Activated CD4-positive, alpha-beta T cell treated with anti-CD3 and anti-CD28 coated beads, Interleukin-2, amount 50 U/mL, for 16 hours (primary cell): ENCODE measurements at places on chromosomes 7 and 10.

GRCh38 chr7:88310956-88311674, 4.4 kb upstream of the STEAP4 start:
- no peak for DNase-seq

- DNase-seq: no peak
Observed at GRCh38 chr10:77664008-77664407, 26.4 kb upstream of the KCNMA1 start.

GRCh38 chr7:73521636-73522104, 423 bp downstream of the BAZ1B start:
- no peak for DNase-seq

- peak; percentile 85 for DNase-seq
Observed at GRCh38 chr7:106279425-106280197, 5.2 kb downstream of the NAMPT start.

- no peak for DNase-seq
Observed at GRCh38 chr10:61751599-61751998, 88.9 kb downstream of the CABCOCO1 start.

DNA sequence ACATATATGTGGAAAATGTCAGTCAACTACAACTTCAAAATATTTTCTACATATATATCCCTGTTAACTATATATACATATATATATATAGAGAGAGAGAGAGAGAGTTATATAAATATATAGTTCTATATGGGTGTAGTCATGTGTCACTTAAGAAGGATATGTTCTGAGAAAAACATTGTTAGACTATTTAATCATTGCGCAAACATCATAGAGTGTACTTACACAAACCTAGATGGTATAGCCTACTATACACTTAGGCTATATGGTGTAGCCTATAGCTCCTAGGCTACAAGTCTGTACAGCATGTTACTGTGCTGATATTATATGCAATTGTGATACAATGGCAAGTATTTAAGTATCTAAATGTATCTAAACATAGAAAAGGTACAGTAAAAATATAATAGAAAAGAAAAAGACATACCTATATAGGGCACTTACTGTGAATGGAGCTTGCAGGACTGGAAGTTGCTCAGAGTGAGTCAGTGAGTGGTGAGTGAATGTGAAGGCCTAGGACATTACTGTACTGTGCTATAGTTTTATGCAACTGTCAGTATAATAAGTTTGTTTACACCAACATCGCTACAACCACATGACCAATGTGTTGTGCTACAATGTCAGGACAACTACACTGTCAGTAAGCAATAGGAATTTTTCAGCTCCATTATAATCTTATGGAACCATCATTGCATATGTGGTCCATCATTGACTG, 18.0 kb upstream of the FGL2 start:
- no peak for DNase-seq

DNA sequence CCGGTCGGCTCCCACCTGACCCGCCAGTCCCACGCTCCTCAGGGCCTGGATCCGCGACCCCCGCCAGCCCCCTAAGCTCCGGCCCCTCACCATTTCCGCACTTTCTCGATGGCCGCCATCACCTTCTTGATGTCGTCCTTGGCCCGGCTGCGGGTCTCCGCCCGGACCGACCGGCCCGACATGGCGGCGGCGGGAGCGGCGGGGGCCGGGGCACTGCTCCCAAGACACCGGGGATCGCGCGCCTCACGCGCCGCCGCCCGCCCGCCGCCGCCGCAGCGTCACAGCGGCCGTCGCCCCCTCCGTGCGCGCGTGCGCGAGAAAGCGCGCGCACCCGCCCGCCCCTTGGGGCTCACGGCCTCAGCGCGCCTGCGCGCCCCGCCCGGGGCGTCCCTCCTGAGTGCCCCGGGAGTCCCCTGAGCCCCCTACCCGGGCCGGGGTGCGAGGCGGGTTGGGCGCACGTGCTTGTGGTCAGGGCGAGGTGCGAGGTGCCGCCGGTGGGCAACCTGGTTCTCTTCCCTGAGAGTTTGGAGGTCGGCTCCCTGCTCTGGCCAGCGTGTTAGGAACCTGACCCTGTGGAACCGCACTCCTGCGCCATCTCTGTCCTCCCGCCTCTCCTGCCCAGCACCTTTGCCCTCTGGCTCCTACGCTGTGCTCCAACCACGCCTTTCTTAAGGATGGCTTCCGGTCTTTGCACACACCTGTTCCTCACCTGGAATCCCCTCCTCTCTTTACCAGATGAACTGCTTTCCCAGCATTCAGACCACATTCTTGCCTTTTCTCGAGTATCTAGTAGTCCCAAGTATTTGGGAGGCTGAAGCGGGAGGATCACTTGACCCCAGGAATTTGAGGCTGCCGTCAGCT, at the start of gene BCL7B:
TSS of gene BCL7B (minus strand) at position 294 of the 861 bp plus-strand sequence. CDS start at position 182, 112 bp downstream.
- peak; percentile 75 for DNase-seq

- DNase-seq: peak; percentile 21
Observed at GRCh38 chr7:142717453-142717852, 31.8 kb upstream of the PRSS1 start.

- DNase-seq: no peak
Observed at GRCh38 chr10:79061441-79062315, 7.1 kb upstream of the ZMIZ1 start.

DNA sequence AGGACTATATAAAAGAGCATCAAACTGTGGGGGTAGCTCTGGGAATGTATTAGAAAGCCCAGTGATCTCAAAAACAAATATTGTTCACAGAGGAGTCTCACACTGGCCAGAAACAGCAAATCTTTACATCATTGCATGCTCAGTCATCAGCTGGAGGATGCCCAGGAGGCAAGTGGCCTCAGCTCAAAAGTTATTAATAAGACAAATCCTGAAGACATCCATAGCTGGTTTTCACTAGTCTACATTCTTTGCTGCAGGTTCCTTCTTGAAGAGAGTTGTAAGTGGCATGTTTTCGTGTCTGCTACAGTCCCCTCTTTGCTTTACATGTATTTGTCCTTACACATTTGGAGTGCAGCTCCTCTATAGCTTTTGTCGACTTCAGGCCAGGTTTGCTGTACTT, 8.6 kb upstream of the CCDC7 start:
- DNase-seq: no peak
